Activated T-helper 1 cell treated with anti-CD3 and anti-CD28 coated beads, Interleukin-2, amount 50 U/mL, for 16 hours (primary cell): ENCODE measurements at places on chromosomes 3 and 15.

GRCh38 chr3:108477511-108478147 is 32.8 kb downstream of the MYH15 start:
- DNase-seq = peak; percentile 13

- DNase-seq = no peak
These were observed 222.8 kb downstream of the PTPRG start for GRCh38 chr3:61783993-61784718.

DNA sequence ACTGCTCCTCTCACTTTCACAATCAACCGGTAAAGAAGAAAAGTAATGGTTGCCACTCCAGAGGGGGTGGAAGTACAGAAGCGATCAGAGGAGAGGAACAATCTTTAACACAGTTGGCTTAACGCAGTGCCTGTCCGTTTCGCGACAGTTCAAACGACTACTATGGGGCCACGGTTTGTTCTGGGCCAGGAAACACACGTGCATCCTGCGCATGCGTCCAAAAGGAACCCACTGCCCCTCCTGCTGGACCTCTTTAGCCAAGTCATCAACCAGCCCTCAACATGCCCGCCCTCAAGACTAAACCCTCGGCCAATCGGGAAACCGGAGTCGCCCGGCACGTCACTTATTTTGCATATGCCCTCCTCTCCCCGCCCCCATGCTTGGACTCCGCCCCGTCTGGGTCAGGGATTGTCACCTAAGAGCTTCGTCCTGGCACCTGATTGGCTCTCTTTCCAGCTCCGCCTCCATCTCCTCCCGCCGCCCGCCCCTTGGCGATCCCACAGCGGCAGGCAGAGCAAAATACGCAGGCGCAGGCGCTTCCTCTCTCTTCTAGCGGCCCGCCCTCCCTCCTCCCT is 345 bp upstream of the CDV3 start:
- peak; percentile 100 for DNase-seq

GRCh38 chr3:187648177-187648576 is 22.0 kb downstream of the SST start:
- no peak for DNase-seq

- DNase-seq = no peak
These were observed 87.8 kb upstream of the RNU6-1 start for GRCh38 chr15:67927501-67928168.

- DNase-seq = no peak
These were observed 125.5 kb upstream of the ABHD17C start for GRCh38 chr15:80569656-80570055.

DNA sequence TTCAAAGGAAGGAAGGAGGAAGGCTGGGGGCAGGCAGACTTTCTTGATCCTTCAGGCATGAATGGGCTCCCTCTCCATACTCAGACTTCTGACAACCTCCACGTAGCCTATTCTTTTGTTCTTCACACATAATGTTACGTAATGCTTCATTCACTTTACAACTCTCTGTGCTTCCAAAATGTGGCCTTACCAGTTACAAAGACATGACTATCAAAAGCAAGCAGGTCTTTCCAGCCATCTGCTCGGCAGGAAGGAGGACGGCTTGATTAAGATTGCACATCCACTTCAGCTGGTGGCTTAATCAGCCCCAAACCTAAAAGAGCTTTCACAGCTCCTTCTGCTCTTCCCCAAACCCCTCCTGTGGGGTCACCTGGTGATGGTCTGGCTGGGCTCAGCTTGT is 263.2 kb downstream of the XXYLT1 start:
- DNase-seq = no peak

- no peak for DNase-seq
These were observed 26.3 kb upstream of the MFGE8 start for GRCh38 chr15:88939486-88939806.

DNA sequence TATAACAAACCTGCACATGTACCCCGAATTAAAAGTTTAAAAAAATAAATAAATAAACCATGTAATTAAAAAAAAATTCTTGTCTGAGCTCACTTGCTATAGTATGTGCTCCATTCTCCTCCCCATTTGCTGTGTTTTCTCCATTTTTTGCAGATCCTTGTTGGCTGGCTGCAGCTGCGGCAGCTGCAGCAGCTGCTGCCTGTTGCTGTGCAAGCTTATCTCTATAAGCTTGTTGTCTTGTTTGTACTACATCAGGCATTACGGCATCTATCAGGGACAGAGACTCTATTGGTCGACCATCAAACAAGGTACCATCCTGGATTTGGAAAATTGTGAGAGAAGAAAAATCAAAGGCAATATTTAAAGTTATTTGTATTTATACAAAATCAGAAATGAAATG is 145.9 kb downstream of the TBL1XR1 start:
- DNase-seq = no peak

DNA sequence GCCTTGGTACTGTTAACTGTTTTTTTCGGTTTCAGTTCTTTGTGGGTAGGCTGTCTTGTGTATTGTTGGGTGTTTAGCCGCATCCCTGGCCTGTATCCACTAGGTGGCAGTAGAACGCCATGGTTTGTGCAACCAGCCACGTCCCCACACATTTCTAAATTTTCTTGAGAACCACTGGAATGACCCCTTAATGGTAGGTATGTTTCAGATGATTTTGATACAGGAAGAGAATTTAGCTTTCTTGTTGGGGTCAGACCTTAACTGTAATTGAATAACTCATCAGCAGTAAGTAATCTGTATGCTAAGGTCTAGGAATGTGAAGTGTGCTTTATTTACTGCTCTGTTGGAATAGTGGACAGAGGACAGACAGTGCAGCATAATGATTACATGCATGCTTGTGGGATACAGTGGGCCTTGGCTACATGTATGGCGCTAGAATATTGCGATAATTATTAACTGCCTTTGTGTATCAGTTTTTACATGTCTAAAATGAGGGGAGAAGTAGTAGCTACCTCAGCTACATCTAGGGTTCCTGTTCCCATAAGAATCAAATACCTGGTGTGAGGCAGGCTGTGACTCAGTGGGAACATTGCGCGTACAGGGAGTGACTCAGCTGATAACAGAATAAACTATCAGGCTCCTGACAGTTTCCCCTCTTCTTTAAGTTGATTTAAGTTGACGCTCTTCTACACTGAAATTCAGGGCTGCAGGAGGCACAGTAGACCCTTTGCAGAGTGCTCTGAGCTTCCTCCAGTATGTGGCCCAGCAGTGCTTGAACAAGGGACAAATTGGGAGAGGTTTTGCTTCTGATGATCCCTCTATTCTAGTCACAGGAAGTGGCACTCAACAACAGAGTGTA is 25.0 kb upstream of the GPR171 start:
- DNase-seq = peak; percentile 34

DNA sequence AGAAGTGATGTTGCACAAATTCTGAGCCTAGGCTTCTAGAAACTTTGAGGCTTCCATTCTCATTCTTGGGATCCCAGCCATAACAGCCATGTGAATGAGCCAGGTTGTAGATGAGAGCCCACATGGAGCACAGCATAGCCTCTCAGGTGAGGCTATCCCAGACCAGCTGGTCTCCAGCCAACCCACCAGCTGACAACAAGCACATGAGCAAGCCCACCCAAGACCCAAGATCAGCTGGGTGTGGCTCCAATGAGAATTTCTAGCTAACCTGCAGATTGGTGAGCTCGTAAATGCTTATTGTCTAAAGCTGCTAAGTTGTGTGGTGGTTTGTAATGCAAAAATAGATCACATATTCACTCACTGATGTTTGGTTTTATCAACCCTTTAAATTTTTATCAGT is 14.4 kb downstream of the KY start:
- DNase-seq = no peak

- no peak for DNase-seq
These were observed 20.5 kb downstream of the SLC35A5 start for GRCh38 chr3:112582244-112582874.

- DNase-seq = no peak
These were observed 60.8 kb downstream of the ETV5 start for GRCh38 chr3:186048119-186048518.

DNA sequence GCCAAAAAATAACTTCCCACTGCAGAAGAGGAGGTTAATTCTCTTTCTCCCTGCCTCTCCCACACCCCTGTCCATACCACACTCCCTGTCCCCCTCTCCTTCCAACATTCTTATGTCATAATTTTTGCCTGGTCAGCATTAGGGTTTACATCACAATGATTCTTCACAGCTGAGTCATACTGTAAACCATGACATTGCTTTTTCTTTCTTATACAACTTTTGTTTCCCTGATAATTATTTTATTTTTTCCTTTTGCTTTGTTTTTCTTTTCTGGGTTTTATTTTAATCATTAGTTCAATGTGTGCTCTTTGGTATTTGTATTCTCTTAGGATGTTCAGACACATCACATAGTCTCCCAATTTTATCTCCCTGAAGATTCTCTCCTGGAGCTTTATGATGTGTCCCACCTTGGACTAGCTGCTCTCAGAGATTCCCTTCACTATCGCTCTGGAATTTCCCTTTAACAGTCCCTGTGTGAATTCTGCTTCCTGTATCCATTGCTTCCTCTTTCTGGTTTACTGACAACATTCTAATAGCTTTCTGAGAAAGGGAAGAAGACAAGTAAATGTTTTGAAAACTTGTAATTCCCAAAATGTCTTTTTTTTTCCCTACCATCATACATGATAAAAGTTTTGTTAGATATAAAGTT is 70.7 kb downstream of the SOX2 start:
- DNase-seq = no peak

- DNase-seq = no peak
These were observed 28.2 kb upstream of the DNAJC19 start for GRCh38 chr3:181017690-181018089.

GRCh38 chr15:52680761-52681160 is 1.6 kb upstream of the ATOSA start:
- no peak for DNase-seq

- DNase-seq = no peak
These were observed 37.6 kb downstream of the PTPN23 start for GRCh38 chr3:47418167-47419082.

DNA sequence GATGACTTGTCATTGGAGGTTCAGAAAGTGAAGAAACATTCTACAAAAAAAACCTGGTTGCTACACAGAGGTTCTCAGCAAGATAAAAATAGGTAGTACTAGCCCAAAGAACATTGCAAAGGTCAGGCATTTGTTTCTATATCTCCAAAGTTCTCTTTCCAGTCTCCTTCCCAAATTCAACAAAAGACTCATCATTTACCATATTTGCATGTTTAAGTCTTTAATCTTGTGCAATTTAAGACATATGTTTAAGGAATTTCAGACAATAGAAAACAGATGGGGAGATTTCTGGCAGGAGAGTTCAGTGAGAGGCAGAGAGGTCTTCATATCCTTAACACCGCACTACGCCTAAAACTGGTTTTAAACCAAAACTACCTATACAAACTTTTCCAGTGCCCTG is 173.8 kb upstream of the THBS1 start:
- DNase-seq = no peak

GRCh38 chr3:15299036-15299435 is 33.4 kb downstream of the SH3BP5 start:
- no peak for DNase-seq

- DNase-seq = no peak
These were observed 37.6 kb downstream of the ARHGEF3 start for GRCh38 chr3:56764184-56764583.

GRCh38 chr3:190644035-190644434 is 130.2 kb downstream of the IL1RAP start:
- no peak for DNase-seq

- no peak for DNase-seq
These were observed 49.7 kb downstream of the KLHL25 start for GRCh38 chr15:85745023-85745422.

DNA sequence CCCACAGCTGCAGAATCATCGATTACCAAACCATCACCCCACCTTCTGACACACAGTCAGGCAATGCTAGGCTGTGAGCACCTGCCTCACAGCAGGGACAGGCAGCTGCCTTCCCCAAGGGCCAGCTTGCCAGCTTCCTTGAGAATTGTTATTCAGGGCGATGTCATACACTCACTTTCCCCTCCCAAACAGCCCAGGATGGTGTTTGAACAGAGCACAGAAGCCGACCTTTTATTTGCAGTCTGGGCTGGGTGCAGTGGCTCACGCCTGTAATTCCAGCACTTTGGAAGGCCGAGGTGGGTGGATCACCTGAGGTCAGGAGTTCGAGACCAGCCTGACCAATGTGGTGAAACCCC is 84.5 kb upstream of the HERC1 start:
- no peak for DNase-seq

GRCh38 chr3:117304681-117305080 is 595.1 kb downstream of the TUSC7 start:
- no peak for DNase-seq

DNA sequence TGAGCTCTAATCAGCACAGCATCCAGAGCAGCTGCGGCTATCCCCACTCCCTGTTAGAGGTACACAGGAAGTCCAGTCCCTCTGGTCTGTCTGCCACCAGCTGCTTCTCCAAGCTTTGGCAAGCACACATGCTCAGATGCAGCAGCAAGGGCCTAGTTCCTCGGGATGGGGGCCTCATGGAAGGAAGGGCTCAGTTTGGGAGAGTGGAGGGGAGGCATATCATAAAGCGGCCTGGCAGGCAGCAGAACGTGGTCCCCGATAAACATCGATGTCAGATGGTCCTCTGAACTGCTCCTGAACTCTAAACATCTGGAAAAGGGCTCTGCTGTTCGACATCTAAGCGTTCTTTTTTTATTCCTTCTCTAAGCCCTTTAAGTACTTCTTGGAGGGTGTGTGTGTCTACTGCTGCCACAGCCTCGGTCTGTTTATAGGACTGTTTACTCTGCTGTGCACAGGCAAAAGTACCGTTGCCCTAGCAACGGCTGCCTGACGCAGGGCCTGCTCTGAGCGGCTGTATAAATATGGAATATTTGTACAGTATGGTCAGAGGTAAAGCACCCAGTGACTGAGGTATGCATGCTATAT is 74.6 kb downstream of the PRICKLE2 start:
- DNase-seq = no peak

DNA sequence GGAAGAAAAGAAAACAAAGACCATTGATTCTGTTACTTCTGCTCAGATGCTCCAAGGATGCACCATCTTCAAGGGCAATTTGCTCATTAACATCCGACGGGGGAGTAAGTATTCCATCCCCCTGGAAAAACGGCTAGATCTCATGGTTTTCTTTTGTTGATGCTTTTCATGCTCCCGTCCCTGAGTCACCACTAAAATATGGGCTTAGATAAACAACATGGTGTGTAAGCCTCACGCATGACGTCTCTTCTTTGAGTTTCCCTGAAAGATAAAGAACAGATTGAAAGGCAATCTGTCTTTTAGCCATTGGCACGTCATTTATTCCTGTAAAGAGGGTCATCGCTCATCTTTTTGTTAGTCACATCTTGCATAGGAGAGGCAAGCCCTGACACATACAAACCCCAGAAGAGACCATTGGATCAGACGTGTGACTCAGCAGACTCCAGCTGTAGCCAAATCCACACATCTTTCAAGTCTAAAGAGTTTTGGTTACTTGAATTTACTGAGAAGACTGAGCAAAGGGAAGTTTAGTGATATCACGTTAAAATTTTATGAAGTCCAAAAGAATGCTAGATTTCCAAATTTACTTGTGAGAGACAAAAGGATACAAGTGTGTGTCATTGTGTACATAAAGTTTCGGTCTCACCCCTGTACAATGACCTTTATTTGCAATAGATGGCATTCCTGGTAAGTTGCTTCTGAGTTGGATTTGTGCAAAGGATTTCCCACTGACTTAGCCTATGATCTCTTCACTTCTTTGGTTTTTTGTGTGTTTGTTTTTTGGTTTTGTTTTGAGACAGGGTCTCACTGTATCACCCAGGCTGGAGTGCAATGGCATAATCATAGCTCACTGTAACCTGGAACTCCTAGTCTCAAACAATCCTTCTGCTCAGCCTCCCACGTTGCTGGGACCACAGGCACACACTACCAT is 110.5 kb downstream of the PGPEP1L start:
- no peak for DNase-seq

- no peak for DNase-seq
These were observed 56.9 kb downstream of the CYP19A1 start for GRCh38 chr15:51281368-51281967.
